ENCODE measurements at places on chromosomes 11 and 22.

DNA sequence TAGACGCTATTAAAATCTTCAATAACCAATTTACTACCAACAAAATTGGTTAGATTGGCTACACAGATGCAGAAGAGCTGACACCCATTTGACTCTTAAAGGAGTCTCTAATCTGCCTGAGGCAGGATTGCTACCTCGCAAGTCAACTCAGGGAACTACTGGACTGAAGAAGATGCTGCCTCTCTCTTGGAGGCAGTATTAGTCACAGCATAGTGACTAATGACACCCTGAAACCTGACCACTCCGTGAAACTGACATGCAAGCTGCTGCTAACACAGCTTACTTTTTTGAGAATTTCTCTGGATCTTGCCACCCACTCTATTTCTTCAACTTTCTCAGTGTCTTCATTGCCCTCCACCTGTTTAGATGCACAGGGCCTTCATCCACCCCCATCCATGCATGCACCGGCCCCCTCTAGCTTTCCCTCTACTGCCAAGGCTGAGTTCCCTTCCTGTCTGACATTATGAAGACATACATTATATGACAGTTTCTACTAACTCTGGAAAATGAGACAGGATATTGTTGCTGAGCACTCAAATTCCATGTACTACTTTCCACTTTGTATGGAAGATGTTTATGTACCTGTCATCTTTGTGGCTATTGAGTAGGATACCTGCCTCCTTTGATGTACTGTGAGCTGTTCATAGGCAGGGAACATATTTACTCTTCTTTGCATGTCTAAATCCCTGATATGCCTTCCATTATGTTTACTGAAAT is 183.2 kb downstream of the MSANTD4 start:
- no peak for DNase-seq

GRCh38 chr22:28053896-28054818 is 135.1 kb upstream of the PITPNB start:
- no peak for DNase-seq

GRCh38 chr11:66547662-66548009 is 933 bp downstream of the ACTN3 start:
- DNase-seq, result no peak

- peak; percentile 57 for DNase-seq
Observed at GRCh38 chr11:66371627-66372415, at the start of gene SLC29A2. Gene SLC29A2, minus strand, starts transcription at chr11:66371760. Its CDS starts 169 bp downstream, at chr11:66371591.

DNA sequence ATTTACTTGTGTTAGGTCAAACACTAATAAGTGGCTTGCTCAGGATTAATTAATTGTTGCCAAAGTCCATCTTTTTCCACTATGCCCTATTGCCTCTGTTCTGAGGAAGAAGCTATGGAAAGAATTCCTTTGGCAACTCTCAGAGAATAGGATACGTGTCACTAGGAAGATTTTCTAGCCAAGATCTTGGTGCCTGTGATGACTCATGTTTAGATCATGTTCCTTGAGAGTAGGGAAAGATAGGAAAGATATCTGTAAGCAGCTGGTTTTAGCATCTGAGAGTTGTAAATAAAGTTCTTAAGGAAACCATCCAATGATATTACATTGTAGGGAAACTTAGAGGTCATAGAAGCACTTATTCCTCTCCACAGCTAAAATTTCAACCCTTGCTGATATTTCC is 15.7 kb downstream of the SLN start:
- no peak for DNase-seq

Data from activated CD8-positive, alpha-beta memory T cell treated with anti-CD3 and anti-CD28 coated beads for 1 hour (primary cell).